ENCODE measurements at places on chromosomes 3 and 15.
A peak's percentile ranks its signal among the peaks of the same experiment; 100 is the strongest.

- DNase-seq, result no peak
Observed at GRCh38 chr15:83430441-83430840, 16.7 kb upstream of the SH3GL3 start.

GRCh38 chr3:184693011-184693975 is 18.6 kb downstream of the MAGEF1 start:
- no peak for DNase-seq

GRCh38 chr3:148718982-148719862 is 21.5 kb downstream of the AGTR1 start:
- DNase-seq, result peak; percentile 40

DNA sequence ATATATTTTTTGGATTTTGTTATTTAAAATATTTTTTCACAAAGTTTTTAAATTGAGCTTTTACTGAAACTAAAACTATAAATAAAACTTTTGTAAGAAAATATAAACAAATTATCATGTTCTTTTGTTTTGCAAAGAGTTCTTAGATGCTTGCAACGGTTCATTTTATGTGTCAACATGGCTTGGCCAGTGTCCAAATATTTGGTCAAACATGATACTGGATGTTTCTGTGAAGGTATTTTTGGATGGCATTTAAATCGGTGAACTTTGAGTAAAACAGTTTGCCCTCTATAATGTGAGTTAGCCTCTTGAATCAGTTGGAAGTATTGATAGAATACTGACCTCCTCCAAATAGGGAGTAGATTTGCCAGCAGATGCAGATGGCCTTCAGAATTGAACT is 612.6 kb upstream of the NECTIN3 start:
- DNase-seq, result no peak

DNA sequence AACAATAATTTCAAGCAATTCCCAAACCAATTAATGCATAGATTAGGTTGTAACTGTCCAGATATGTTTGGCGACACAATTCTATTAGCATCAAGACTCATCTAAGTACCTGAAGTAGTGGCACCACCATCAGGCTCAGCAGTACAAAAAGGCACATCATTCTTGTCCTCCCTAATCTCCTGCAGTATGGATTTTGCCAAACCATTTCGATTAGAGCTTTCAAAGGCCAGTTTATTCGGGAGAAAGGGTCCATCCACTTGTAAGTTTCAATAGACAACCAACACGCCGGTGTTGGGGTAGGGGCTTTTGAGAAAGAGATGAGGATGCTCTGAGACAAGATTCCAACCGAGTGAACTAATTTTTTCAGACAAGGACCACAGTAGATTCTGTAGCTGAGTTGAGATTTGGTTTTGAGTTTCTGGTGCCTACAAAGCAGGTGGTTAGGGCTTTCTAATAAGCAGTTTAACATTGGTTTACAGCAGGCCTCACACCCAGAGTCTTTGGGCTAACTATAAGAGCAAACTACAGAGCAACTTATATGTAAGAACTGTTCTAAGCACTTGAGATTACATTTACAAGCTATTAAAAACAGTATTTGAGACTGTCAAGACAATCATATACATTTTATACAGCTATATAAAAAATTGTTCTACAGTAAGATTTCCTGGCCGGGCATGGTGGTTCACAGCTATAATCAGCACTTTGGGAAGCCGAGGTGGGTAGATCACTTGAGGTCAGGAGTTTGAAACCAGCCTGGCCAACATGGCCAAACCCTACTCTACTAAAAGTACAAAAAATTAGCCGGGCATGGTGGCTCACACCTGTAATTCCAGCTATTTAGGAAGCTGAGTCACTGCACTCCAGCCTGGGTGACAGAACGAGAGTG is 4.5 kb downstream of the RPL22L1 start:
- DNase-seq, result peak; percentile 49

DNA sequence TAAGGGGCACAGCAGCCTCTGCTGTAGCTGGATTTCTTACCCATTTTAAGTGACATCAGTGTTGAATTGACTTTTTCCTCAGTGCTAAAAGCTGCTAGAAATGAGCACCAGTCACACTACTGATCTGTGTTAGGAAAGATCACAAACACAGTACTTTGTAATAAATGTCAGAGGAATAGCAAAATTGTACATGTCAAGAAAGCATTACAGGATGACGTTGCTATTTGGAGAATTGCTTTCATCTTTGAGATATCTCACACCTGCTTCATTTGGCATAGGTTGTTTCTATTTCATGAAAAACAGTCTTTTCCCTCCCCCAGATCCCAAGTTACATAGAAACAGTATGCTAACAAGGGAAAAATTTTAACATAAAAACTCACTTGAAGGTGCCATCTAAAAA is 77.8 kb downstream of the SLC25A26 start:
- no peak for DNase-seq

GRCh38 chr15:77266708-77267386 is 153.1 kb downstream of the PEAK1 start:
- DNase-seq, result no peak

Data from hematopoietic multipotent progenitor cell treated with erythropoietin and hydrocortisone succinate and interleukin-3 and kit ligand, for 6 days (in vitro differentiated cells).